Activated CD8-positive, alpha-beta memory T cell treated with anti-CD3 and anti-CD28 coated beads, Interleukin-2, amount 10 ng/mL, durations not matched to agents 7 days and 5 days (primary cell): ENCODE measurements at places on chromosomes 6 and 20. TPM values are rescaled to one million over a fixed set of nuclear protein-coding genes. Genes with fewer than 3 reads are reported as not detected.
A peak's percentile ranks its signal among the peaks of the same experiment; 100 is the strongest.

Gene CAGE1
- total RNA-seq = not detected

Gene PDE7B
- total RNA-seq = 3.5 TPM

GRCh38 chr6:168314948-168315347 lies 4.6 kb downstream of the DACT2 start:
- H3K27me3 ChIP-seq = peaks cover 28% of the 10 kb centered on the region
- no peaks in the 10 kb centered on the region for H3K4me1 ChIP-seq
- no peak overlapping the region for H3K27ac ChIP-seq
- H3K4me3 ChIP-seq = no peak overlapping the region
- DNase-seq = no peak

- H3K27me3 ChIP-seq = no peaks in the 10 kb centered on the region
- H3K36me3 ChIP-seq = no peaks in the 10 kb centered on the region
- H3K4me3 ChIP-seq = no peak overlapping the region
- no peak for DNase-seq
These were observed 299.1 kb downstream of the FOXC1 start for GRCh38 chr6:1908784-1909183.

Gene HTR1E
- not detected for total RNA-seq

GRCh38 chr6:134600671-134601070 lies 282.8 kb upstream of the SGK1 start:
- no peaks in the 10 kb centered on the region for H3K4me1 ChIP-seq
- peaks cover 3% of the 10 kb centered on the region for H3K27me3 ChIP-seq
- H3K36me3 ChIP-seq = no peaks in the 10 kb centered on the region
- no peak for DNase-seq
- no peak overlapping the region for H3K4me3 ChIP-seq

DNA sequence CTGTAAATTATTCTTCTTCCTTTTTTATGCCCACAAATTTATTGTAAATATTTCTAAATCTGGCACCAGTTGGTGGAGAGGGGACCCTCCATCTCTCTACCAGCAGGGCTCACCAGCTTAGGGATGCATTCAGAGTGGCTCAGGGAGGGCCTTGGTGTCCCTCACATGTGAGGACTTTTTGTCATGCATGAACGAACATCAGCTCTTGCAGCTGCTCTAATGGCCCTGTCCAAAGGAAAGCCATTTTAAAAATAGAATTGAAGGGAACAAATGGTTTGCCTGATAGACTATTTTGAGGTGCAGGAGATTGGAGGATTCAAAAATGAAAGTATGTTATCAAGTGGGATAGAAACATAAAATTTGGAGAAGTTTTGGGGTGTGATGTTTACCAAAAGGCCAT lies 37.5 kb upstream of the KLHL31 start:
- peaks cover 13% of the 10 kb centered on the region for H3K4me1 ChIP-seq
- no peaks in the 10 kb centered on the region for H3K36me3 ChIP-seq
- DNase-seq = no peak
- no peak overlapping the region for H3K4me3 ChIP-seq

- no peak overlapping the region for H3K4me3 ChIP-seq
- H3K4me1 ChIP-seq = no peaks in the 10 kb centered on the region
- peaks cover 27% of the 10 kb centered on the region for H3K27me3 ChIP-seq
- H3K36me3 ChIP-seq = no peaks in the 10 kb centered on the region
These were observed 4.6 kb downstream of the MAS1L start for GRCh38 chr6:29483186-29483585.

DNA sequence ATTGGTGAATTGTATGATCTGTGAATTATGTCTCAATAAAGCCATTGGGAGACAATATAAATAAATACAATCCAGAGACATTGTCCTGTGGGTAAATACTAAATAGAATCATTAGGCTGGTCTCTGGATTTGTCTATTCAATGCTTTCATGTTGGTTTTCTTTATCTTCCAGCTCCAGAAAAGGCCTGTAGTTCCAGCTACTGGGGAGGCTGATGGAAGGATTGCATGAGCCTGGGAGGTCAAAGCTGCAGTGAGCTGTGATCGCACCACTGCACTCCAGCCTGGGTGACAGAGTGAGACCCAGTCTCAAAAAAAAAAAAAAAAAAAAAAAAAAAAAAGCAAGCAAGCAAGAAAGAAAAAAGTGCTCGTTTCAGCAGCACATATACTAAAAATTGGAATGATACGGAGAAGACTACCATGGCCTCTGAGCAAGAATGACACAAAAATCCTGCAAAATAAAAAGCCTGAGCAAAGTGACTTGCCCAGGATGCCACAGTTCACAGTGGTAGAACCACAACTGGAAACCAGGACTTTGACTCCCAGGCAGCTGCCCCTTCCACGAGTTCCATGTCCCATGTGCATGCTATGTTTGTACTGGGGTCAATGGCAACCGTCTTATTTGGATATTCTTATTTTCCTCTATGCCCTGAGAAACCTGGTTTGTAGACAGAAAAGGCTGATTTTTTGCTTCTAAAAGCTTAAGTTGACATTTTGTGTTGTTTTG lies 33.6 kb upstream of the GMPR start:
- H3K4me1 ChIP-seq = peaks cover 9% of the 10 kb centered on the region
- H3K4me3 ChIP-seq = no peak overlapping the region
- no peaks in the 10 kb centered on the region for H3K36me3 ChIP-seq

Gene RAET1L
- total RNA-seq = not detected

DNA sequence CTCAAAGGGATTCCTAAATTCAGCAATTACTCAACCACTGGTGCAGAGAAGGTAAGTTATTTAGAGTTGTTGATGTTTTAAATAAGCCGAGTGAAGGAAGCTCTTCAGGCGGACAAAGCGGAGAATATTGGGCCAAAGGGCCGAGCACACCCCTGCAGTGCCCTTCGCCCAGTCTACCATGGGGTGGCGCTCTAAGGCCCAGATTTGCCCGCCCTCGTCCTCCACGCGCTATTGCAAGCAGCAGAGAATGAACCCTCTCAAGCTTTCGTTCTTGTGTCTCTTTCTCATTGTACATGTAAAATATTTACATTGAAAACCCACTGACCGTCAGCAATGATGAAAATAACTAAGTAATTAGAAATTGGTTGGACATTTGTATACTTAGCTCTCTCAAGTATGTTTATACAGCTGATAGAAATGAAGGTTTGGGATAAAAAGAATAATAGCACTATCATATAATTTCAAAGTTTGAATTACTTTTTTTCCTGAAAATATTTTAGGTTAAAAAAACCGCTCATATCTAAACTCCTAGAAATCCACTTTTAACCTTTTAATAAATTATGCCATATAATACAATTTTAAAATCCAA lies 195.0 kb upstream of the CEP162 start:
- no peak overlapping the region for H3K4me3 ChIP-seq
- H3K27me3 ChIP-seq = peaks cover 10% of the 10 kb centered on the region
- no peaks in the 10 kb centered on the region for H3K4me1 ChIP-seq

Gene CEP162
- total RNA-seq = 7.2 TPM

GRCh38 chr6:33314943-33315792 lies 1.3 kb upstream of the TAPBP start:
- peak; percentile 45 for DNase-seq
- no peaks in the 10 kb centered on the region for H3K27me3 ChIP-seq
- H3K4me1 ChIP-seq = peaks cover 70% of the 10 kb centered on the region

GRCh38 chr6:164051427-164051826 lies 636.9 kb downstream of the QKI start:
- no peaks in the 10 kb centered on the region for H3K27me3 ChIP-seq
- no peaks in the 10 kb centered on the region for H3K36me3 ChIP-seq
- no peak overlapping the region for H3K4me3 ChIP-seq

Gene PKIB
- total RNA-seq = 0.47 TPM

Gene CPNE5
- total RNA-seq = 0.94 TPM

GRCh38 chr6:143270026-143270425 lies 180.5 kb downstream of the ADAT2 start:
- H3K36me3 ChIP-seq = peaks cover 3% of the 10 kb centered on the region

GRCh38 chr6:150322466-150322871 lies 46.3 kb upstream of the IYD start:
- no peaks in the 10 kb centered on the region for H3K36me3 ChIP-seq
- no peak for DNase-seq

DNA sequence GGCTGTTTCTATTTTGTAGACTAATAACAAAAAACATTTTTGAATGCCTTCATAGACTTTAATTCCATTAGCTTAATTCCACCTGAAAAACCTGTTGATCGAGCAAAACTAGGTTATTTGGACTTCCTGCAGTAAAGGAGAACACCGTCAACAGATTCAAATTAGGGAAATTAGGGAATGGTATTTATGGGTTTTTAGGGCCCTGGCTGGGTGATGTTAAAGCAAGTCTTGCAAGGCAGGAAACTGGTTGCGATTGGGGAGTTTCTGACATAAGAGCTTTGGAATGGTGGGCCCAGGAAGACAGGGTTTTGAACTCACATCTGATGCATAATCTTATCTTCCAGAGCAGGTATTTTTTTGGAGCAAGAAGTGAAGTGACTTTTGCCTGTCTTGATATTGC lies 40.1 kb upstream of the TFAP2C start:
- no peaks in the 10 kb centered on the region for H3K27me3 ChIP-seq
- H3K4me1 ChIP-seq = no peaks in the 10 kb centered on the region
- no peak for DNase-seq
- no peaks in the 10 kb centered on the region for H3K36me3 ChIP-seq

Gene SOX12
- total RNA-seq = 6.3 TPM

DNA sequence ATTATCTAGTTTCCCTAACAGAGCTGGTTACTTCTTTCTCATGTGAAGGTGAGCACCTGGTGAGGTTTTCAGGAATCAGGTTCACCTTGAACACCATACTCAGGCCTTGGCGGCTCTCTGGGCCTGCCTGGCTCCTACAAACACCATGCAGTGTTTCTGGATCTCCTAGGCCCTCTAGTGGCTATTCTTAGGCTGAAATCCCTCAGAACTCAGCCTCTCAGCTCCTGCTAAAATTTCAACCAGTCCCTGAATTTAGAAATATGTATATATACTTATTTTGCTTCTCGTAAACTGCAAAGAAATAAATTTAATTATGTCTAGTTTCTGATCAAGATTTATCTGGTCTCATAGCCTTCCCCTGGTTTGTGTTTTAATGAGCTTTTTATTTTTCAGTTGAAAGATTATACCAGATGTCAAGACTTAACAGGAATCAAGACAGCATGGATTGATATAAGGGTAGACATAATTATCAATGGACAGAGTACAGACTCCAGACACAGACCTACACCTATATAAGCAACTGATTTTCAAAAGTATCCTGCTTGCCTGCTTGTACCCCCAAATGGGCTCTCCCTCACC lies 55.9 kb downstream of the ANKEF1 start:
- no peak overlapping the region for H3K27ac ChIP-seq
- H3K4me3 ChIP-seq = no peak overlapping the region
- no peaks in the 10 kb centered on the region for H3K36me3 ChIP-seq
- H3K4me1 ChIP-seq = no peaks in the 10 kb centered on the region
- no peaks in the 10 kb centered on the region for H3K27me3 ChIP-seq

Gene RIPPLY2
- not detected for total RNA-seq

DNA sequence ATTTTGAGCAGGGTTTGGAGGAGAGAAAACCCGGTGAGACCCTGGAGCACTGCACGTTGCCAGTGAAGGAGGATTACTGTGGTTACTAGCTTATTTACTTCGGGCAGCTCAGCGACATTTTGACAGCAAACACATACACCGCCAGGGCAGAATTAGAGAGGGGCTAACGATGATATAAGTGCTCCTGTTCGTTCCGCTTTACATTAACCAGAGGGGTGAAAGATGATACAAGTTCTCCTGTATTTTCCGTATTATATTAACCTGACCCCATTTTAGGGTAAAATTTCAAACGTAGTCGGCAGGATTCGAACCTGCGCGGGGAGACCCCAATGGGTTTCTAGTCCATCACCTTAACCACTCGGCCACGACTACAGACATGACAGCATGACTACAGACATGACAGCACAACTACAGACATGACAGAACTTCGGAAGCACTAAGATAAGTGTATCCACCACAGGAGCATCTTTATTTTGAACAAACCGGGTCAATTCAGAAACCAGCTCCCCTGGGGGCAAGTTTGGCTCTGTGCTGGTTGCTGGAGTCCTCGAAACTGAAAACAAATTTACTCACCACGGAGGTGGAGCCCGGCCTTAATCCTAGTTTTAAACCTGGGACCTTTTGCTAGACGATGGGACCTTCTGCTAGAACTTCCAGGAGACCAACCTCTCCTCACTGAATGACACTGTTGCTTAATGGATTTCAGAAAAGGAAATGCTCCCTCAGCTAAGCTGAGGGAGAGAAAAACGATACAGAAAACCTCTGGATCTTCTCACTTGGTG lies 80.4 kb upstream of the ZNF184 start:
- H3K27ac ChIP-seq = peak overlapping the region; percentile 73
- peak; percentile 78 for DNase-seq
- H3K4me3 ChIP-seq = peak overlapping the region; percentile 76
- H3K4me1 ChIP-seq = peaks cover 21% of the 10 kb centered on the region
- H3K36me3 ChIP-seq = peaks cover 5% of the 10 kb centered on the region

Gene BMP5
- total RNA-seq = not detected

- DNase-seq = no peak
- H3K4me1 ChIP-seq = peaks cover 38% of the 10 kb centered on the region
- no peak overlapping the region for H3K27ac ChIP-seq
- no peak overlapping the region for H3K4me3 ChIP-seq
- peaks cover 72% of the 10 kb centered on the region for H3K27me3 ChIP-seq
These were observed 80.2 kb downstream of the EYA2 start for GRCh38 chr20:46974669-46975434.
